NCI-H1694 treated with DMSO at 0.1 percent for 48 hours (cell line): ENCODE measurements at places on chromosomes 12 and 14.
A peak's percentile ranks its signal among the peaks of the same experiment; 100 is the strongest.

DNA sequence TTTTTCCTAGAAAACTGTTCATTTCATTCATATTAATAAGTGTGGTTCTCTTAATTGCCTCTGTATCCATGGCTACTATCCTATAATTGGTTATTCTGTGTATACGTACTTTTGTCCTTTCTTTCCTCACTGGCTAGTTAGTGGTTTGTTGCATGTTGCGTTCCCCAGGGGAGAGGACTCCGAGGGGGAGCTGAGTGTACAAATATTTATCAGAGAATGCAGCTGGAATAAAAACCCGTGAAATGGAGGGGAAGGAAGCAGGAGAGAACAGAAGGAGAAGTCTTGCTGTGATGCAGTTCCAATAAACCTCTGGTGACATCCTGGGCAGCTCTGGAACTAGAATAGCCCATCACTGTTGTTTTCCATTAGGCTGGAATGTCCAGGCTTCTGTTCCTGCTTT lies 117.1 kb upstream of the RGS6 start:
- DNase-seq, result no peak

GRCh38 chr14:99062772-99063418 lies 209.1 kb downstream of the BCL11B start:
- DNase-seq, result no peak

DNA sequence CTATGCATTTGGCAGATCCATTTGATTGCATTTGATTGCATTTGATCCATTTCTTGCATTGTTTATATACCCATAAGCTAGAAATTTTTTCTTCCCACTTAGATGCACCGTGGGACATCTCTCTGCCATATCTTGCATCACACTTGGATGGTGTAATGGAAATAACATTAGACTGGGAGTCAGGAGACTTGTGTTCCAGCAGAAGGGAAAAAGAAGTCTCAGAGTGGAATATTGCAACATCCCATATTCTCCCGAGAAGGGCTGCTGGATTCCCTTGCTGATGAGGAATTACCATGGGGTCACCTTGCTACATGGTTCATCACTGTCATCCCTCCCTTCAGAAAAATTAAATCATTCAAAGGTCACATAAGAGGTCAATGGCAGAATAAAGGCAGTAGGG lies 78.1 kb downstream of the KSR2 start:
- no peak for DNase-seq

DNA sequence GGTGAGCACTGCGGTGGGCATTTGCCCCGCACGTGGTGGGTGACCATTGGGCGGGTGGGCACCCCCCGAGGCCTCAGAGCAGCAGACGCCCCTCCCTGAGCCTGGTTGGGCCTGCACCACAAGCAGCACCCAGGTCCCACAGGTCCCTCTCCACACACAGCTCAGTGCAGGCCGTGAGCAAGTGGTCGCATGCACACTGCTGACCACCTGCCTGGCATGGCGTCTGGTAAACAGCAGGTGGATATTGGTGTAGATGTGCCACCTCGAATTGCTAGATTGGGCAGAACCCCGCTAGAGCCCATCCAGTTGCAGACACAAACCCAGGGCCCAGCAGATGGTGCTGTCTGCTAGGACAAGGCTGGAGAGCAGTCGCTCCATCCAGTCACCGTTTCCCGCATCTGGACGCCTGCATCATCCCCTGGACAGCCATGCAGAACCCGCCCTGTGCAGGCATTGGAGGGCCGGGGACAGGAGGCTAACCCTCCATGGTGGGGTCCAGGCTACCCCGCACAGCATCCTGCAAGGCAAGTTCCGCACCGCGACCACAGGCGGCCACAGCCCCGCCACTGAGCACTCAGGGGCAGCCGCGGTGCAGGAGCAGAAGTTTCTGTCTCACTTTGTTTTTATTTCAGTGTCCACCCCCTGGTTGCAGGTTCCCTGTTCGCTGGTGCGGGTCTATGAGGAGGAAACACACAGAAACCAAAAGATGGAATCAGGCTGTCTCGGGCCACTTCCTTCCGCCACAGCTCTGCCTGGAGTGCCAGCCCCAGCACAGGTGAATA lies 45.6 kb upstream of the RIMBP2 start:
- peak; percentile 50 for DNase-seq

- DNase-seq, result no peak
Observed at GRCh38 chr14:50620341-50620740, 47.8 kb downstream of the SAV1 start.

GRCh38 chr12:101698800-101699347 lies 1.4 kb downstream of the CHPT1 start:
- DNase-seq, result peak; percentile 25
